ENCODE measurements at places on chromosomes 7 and 10. TPM values are rescaled to one million over a fixed set of nuclear protein-coding genes. Genes with fewer than 3 reads are reported as not detected.
A peak's percentile ranks its signal among the peaks of the same experiment; 100 is the strongest.

DNA sequence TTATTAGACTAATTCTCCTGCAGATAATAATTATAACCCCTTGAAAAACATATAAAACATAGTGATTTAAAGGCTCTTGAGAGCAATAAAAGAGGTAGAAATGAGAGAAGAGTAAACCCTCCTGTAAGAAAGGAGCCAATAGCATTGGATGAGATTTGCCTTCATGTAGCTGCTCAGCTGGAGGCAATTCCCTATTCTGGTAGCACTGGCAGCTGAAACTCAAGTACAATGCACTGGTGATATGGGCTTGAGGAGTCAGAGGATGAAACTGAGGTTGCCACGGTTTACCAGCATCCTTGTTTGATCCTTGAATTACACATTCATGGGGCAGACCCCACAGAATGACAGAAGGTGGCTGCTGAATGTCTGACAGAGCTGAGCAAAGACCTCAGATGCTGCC lies 76.4 kb downstream of the CTTNBP2 start:
- DNase-seq, result no peak

GRCh38 chr7:110119883-110120581 lies 970.9 kb upstream of the LRRN3 start:
- no peak for DNase-seq

Gene UCN3
- total RNA-seq, result not detected

Gene HOXA6
- total RNA-seq, result 5.0 TPM

DNA sequence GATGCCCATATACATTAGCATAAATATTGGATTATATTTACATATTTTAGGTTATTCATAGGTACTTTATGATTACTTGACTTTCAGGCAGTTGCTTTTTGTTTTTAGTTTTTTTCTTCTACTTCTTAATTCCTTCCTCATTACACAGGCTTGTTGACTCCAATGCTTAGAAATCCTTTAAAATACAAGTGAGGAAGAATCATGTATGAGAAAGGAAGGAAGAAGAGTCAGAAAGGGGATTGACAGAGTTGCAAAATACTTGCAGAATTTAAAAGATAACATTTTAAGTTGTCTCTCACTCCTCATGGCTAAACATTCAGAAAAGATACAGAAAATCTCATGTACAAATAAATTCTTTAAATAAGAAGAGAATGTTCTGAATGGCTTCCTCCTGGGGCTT lies 61.9 kb downstream of the ATXN7L1 start:
- DNase-seq, result no peak

Gene STYXL1
- total RNA-seq, result 23.9 TPM

- DNase-seq, result no peak
Observed at GRCh38 chr7:85275204-85275603, 88.3 kb upstream of the SEMA3D start.

DNA sequence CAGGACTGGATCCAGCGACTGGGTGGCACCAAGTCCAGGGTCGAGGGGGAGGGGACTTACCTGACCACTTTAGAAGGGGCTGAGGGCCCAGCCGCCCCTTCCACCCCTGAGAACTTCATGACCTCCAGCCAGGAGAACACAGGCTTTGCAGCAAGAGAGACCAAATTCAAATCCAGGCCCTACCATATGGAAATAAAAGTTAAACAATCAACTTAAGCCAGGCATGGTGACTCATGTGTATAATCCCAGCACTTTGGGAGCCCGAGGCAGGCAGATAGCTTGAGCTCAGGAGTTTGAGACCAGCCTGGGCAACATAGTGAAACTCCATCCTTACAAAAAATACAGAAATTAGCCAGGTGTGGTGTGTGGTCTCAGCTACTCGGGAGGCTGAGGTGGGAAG lies 61.9 kb downstream of the COL13A1 start:
- DNase-seq, result peak; percentile 60

DNA sequence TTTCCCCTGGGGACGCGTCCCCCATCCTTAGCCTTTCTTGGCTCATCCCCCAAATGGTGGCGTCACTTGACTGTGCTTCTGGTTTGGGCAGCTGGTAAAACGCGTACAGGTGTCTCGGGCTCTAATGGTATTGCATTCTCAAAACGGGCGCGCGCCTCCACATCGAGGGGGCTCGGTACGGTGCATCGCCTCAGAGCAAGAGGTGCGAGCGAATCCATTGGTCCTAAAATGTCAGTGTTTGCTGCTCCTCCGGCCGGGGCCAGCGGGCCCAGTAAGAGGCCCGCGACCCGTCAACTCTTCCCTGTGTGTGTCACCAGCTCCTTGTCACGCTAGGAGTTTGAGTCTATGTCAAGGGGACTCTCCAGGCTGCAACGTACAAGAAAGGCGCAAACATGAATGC lies 90.6 kb upstream of the SH2B2 start:
- DNase-seq, result no peak

- no peak for DNase-seq
Observed at GRCh38 chr10:17120694-17121093, 8.9 kb downstream of the CUBN start.

GRCh38 chr10:70596110-70596798 lies 6.3 kb downstream of the PRF1 start:
- DNase-seq, result no peak

Gene GCK
- total RNA-seq, result not detected

GRCh38 chr7:45157653-45158401 lies at the start of gene RAMP3:
Gene RAMP3 (plus strand): TSS chr7:45157791. CDS start chr7:45157829, 38 bp downstream.
- peak; percentile 78 for DNase-seq

Gene NRAP
- total RNA-seq, result not detected

Gene SAP25
- total RNA-seq, result not detected

Gene LRIT1
- not detected for total RNA-seq

DNA sequence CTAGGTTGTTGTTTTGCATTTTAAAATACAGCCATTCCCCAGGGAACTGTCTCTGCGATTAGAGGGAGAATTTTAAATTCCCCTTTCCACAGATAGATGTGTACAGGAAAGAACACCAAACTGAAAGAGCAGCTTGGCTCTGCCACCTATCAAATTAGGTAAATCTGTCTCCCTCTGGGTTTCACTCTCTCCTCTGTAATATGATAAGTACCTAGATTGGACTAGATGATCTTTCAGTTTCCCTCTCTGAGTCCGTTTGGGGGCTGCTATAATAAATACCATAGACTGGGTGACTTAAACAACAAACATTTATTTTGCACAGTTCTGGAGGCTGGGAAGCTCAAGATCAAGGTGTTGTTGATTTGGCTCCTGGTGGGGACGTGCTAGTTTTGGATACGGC lies 186.0 kb downstream of the KIF20B start:
- no peak for DNase-seq

GRCh38 chr10:73017955-73018480 lies 63.4 kb upstream of the PLA2G12B start:
- DNase-seq, result peak; percentile 15

All from osteoblast (primary cell).